ENCODE measurements at places on chromosomes 16 and 17.

DNA sequence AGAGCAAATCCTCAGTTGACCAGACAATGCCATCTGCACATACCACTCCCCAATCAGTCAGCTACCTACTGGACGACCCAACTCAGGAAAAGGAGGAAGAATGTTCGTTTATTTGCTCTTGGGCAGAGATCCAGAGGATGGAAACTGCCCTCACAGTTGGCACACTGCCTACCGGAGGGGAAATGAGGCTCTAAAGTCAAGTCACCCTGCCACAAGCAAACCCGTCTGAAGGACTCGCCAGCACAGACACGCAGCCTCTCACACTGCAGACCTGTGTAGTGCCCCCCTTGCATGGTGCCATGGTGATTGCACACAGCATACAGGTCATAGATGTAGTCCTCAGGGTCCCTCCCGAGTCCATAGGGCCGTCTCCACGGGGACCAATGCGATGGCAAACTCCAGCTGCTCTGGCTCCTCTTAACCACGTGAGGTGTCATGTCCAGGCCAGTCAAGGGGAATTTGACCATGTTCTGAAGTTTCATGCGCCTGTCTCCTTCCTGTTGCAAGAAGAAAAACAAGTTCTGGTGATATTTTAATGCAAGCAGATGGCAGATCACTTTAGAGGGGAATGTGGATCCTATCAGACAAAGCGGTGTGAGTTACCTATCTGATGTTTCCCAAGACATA, 69.5 kb downstream of the USP31 start:
- DNase-seq = no peak

GRCh38 chr16:54171626-54172537, 114.7 kb downstream of the IRX3 start:
- DNase-seq = peak; percentile 88

DNA sequence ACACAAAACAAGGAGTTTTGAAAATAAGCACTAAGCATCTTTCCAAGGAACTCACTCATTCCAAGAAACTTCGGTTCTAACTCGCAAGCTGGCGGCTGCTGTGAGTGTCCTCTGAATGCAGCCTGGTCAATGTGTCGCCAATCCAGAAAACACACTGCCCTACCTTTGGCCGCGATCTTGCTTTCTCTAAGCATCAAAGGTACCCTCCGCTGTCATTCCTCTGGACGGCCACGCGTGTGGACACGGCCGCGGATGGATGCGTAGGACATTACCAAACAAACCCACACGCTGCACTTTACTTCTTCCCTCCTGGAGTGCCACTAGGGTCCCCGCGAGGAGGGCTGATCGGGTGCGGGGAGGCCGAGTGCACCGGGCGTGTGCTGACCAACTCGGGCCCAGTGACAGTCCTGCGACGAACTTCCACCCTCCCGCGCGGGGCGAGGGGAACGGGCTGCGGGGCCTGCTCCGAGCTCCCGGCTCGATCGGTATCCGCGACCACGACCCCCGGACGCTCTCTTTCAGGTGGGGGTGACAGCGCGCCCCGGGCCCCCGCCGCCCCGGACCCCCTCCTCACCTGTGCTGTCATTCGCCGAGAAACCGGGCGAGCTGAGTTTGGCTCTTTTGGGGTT, 1.1 kb downstream of the CREBBP start:
- DNase-seq = no peak

GRCh38 chr17:30555942-30556341, 78.7 kb downstream of the GOSR1 start:
- DNase-seq = no peak

DNA sequence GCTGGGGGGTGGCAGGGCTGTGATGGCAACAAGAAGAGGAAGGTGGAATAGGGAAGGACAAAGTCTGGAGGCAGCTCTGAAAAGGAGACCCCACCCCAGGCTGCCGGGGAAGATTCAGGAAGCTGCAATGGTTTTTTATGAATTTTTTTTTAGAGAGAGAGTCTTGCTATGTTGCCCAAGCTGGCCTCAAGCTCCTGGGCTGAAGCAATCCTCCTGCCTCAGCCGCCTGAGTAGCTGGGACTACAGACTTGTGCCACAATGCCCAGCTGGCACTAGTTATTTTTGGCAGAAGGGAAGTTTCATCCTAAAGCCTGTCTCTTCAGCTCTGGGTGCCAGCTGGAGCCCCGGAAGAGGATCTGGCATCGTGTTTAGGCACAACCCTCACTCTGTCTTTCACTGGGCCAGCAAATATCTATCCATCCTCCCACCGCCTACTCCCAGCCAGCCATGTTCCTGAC, 1.3 kb upstream of the CES3 start:
- no peak for DNase-seq

DNA sequence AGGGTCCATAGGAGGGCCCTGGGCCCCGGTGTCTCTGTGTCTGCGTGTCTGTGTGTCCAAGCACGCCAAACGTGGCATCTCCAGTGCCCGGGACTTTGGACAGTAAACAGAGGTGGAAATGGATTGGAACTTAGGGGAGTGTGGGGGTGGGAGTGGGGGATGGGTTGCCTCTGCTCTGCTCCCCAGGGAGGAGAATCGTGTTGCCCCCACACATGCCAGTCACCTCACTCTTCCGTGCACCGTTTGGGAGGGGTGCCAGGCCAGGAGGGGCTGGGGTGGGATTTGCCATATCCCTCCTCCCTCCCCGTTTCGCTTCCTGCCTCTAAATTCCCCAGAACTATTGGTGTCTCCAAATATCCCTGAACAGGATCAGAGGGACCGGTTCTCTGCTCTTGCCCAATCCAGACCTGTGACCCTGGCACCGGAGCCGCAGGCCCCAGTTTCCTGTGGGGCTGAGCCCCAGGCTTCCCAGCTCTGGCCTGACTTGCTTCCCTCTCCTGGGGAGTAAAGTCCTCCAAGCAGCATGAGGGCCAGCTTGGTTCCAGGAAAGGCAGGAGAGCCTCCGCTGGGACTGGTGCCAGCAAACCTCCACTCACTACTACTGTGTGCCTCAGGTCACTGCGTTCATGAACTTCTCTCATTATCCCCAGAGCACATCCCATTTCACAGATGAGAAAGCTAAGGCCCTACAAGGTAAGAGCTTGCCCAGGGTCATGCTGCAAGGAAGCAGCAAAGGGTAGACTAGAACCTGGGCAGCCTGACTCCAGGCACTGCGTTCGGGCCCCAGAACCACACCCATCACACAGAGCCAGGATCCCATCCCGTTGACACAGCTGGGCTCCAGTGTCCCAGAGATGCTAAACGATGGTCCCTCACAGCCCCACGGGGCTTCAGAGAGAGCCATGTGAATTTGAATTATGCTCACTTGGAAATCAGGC, at the start of gene ASGR1:
ASGR1 (minus strand) TSS at position 54 of the 938 bp plus-strand sequence. CDS start 807 bp downstream, outside the sequence.
- DNase-seq = no peak
